Activated naive CD8-positive, alpha-beta T cell treated with anti-CD3 and anti-CD28 coated beads, Interleukin-2, amount 50 U/mL, for 24 hours (primary cell): ENCODE measurements at places on chromosomes 16 and 17.

DNA sequence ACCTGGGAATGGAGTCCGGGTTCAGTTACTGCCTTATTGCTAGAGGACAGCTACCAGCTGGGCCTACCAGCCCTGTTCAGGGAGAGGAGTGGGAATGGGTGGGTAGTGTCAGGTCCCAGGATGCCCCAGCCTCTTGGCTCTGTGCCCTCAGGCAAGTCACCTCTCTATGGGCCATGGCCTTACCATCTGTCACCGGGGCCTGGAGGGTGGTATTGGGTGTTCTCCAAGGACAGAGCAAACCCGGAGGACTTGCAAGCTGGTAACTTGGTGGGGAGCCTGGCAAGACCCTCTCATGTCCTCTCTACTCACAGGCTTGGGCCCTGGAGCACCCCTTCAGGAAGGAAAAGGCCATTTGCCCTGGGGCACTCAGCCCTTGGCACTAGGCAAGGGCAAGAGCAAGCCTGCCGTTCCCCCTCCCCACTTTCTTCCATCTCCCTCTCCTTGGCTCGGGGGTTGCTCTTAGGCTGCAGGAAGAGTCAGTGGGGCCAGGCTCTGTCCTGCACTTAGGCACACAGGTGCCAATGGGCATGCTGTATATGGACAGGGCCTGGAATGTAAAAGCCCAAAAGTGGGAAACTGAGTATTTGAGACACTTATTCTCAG lies 170.0 kb upstream of the ZNF267 start:
- no peak for DNase-seq

GRCh38 chr17:71709271-71709890 lies 411.4 kb upstream of the SOX9 start:
- no peak for DNase-seq

GRCh38 chr16:27640277-27640600 lies 90.3 kb downstream of the KATNIP start:
- no peak for DNase-seq

DNA sequence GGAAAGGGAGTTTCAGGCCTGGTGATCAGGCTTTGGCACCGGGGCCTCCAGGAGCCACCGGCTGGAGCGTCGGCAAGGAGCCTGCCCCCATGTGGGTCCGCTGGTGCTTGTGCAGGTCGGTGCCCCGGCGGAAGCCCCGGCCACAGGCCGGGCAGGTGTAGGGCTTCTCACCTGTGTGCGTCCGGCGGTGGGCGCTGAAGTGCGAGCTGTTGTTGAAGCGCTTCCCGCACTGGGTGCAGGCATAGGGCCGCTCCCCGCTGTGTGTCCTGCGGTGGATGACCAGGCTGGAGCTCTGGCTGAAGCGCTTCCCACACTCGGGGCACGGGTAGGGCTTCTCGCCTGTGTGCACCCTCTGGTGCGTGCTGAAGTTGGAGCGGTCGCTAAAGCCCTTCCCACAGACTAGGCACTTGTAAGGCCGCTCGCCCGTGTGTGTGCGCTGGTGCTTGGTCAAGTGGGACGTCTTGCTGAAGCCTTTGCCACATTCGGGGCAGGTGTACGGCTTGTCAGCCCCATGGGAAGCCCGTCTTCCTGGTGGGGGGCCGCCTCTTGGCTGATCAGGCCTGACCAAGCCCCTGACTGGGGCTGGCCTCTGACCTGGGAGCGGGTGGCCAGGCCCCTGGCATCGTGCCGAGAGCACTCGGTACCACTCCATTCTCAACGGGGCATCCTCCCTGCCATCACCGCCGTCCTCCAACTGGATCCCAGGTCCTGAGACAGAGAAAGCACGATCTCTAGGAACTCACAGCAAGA lies 14.4 kb downstream of the ZNF500 start:
- DNase-seq, result no peak

DNA sequence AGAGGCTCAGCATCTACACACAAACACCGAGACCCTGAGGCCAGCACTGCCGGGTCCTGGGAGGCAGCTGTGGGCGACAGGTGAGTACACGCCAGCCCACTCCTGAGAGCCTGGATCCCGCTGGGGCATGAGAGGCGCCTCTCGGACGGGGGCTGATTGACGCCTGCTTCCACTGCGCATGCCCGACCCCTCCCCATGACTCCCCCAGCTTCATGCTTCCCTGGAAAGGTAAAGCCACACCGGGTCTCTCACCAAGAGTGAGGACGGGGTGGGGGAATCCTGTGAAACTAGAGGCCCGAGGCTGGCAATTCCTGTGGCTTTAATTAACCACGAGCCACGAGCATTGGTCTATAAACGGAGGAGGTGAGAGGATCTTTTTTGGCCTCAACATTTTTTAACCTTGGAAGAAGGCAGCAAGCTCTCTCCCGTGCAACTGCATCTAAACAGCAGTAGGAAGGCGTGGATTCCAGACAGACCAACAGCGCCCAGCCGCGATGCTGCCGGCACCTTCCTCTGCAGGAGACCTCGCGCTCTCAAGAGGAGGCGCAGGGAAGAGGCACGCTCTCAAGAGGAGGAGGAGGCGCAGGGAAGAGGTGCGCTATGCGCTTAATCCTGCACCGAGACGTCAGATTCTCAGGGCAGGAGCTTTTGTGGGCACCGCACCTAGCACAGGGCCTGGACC lies 71.8 kb upstream of the METRNL start:
- no peak for DNase-seq

- no peak for DNase-seq
Measured at GRCh38 chr17:17768424-17769088, 68.2 kb downstream of the SREBF1 start.

GRCh38 chr17:57889892-57890856 lies 40.3 kb upstream of the MRPS23 start:
- no peak for DNase-seq

GRCh38 chr16:79658301-79659033 lies 57.9 kb upstream of the MAF start:
- DNase-seq, result no peak

- peak; percentile 61 for DNase-seq
Measured at GRCh38 chr16:89192956-89193575, 7.3 kb downstream of the SLC22A31 start.

DNA sequence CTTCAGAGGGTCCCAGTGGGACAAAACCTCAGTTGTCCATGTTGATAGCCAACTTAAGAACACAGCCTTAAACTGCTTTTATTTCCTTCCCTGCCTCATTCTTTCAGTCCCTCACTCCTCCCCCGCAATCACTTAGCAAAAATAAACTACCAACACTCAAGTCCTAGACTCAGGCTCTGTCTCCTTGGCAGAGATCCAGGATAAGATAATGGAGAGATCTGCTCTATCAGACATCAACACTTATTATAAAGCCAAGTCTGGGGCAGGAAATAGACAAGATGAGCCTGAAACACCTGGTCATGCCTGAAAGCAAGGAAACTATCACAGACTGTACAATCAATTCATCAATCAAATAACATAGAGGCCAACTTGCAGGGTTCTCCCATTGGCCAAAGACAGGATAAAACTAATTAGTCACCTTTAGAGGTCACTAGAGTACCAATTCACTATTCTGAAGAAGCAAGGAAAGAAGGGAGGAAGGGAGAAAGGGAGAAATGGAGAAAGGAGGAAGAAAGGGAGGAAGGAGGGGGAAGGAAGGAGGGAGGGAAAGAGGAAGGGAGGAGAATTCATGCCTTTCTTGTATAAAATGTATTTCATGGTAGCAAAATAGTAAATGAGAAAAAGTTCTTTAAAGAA lies 15.7 kb downstream of the HYDIN start:
- no peak for DNase-seq

GRCh38 chr16:25606069-25606468 lies 85.7 kb upstream of the HS3ST4 start:
- no peak for DNase-seq

DNA sequence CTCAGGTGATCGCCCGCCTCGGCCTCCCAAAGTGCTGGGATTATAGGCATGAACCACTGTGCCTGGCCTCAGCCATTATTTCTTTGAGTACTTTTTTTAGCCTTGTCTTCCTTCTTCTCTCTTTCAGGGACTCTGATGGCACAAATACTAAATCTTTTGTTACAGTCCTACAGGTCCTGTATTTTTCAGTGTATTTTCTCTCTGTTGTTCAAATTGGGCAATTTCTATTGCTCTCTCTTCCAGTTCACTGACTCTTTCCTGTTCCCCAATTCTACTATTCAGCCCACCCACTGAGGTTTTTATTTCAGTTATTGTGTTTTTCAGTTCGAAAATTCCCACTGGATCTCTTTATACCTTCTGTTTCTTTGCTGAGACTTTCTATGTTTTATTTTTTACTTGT lies 7.5 kb upstream of the DOK4 start:
- DNase-seq, result no peak

DNA sequence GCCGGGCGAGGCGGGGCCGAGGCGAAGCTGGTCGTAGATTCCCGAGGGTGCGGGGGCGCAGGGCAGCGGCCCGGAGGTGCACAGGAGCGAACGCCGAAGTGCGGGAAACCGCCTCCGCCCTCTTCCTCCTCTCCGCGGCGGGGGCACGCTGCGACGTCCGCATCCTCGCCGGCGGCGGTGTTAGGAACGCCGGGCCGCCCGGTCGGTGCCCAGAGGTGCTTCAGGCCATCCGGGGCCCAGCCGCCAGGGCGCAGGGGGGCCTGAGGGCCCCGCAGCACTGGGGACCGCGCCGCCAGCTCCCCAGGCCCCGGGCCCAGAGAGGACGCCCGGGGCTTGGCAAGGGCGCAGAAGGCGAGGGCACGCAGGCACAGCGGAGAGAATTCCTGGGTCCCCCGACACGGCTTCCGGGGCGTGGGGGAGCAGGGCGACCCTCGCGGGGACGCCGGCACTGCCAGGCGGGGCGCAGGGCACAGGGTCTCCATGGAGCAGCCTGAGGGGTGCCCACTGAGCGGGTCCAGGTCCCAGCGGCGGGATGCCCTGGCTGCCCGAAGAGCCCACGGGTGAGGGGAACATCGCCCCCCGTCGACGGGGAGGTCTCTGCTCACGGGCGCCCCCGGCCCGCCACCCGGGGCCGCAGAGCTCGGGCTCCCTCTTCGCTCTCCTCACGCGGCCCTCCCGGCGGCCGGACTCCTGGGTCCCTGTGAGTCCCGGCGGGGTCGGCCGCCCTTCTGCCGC lies 576 bp downstream of the EPOP start:
- DNase-seq, result peak; percentile 45

DNA sequence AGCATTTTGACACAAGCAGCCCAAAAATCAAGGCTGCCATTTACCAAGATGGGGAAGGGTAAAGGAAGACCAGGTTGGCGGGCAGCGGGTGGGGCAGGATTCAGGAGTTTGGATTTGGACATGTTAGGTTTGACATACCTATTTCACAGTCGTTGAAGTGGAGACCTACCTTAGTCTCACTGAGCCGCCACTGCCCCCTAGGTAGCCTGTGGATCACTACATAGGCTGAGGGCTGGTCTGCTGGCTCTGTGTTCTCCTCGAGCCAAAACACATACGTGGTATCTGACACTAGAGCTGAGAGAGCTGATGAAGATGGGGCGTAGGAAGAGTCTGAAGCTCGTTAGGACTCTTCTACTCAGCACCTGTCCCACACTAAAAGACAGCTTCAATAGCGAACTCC lies 115.1 kb downstream of the HIC1 start:
- DNase-seq, result peak; percentile 21

GRCh38 chr16:12054868-12055267 lies 78.3 kb downstream of the SNX29 start:
- no peak for DNase-seq

GRCh38 chr16:19167710-19168370 lies at the start of gene SYT17:
TSS of gene SYT17 (plus strand) at chr16:19168240. CDS start at chr16:19168647, 407 bp downstream.
- peak; percentile 57 for DNase-seq

GRCh38 chr17:56597495-56597990 lies 4.0 kb downstream of the NOG start:
- peak; percentile 35 for DNase-seq

GRCh38 chr17:1216217-1217088 lies 36.7 kb upstream of the ABR start:
- DNase-seq, result no peak

- DNase-seq, result no peak
Measured at GRCh38 chr16:81405702-81406113, 38.9 kb upstream of the CMIP start.

GRCh38 chr17:27980043-27980442 lies 62.4 kb upstream of the NLK start:
- no peak for DNase-seq

DNA sequence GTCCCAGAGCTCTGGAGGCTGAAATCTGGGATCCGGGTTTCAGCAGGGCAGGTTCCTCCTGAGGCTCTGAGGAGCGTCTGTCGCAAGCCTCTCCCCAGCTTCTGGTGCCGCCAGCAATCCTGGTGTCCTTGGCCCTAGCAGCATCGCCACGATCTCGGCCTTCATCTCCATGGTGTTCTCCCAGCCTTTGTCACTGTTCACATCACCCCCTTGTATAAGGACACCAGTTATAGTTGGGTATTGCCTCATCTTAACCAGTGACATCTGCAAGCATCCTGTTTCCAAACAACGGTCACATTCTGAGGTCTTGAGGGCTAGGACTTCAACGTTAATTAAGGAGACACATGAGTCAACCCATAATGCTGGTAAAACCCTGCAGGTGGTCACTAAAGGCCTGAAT lies 2.8 kb upstream of the PPP1R27 start:
- DNase-seq, result no peak

DNA sequence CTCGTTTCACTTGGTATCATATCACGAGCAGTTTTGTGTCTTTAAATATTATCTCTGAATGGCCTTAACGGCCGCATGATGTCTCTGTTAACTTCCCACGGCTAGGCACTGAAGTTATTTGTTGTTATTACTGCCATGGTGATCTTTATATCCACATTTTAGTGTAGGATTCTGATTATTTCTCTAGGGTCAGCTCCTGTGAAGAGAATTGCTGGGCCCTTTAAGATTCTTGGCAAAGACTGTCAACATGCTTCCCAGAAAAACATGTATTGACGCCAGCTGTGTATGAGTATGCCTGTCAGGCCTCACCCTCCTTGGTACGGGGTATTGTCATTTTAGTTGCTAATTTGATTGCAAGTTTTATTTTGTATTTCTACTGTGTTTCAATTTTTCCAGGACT lies 263.5 kb downstream of the SNX29 start:
- no peak for DNase-seq

DNA sequence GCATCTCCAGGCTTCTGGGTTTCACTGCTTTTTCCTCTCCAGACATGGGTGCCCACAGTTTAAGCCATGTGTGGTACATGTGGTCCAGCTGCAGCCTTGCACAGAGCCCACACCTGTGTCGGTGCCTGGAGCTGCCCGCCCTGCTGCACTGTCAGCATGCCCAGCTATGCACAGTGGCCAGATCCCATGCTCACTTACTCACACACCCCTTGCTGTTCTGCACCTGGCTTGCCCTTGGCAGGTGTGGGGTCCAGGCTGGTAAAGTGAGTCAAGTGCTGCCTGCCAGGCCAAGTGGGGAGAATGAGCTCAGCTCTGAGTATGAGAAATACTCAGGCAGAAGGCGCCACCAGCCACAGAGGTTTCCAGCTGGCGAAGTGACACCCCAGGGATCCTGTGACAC lies 739.9 kb downstream of the CDH11 start:
- DNase-seq, result no peak

- peak; percentile 76 for DNase-seq
Measured at GRCh38 chr17:35969558-35970380, 11.5 kb downstream of the CCL16 start.
